ENCODE measurements at places on chromosomes 1 and 21. TPM values are rescaled to one million over a fixed set of nuclear protein-coding genes. Genes with fewer than 3 reads are reported as not detected.

GRCh38 chr21:31846690-31847089, 26.1 kb upstream of the HUNK start:
- no peak for DNase-seq

DNA sequence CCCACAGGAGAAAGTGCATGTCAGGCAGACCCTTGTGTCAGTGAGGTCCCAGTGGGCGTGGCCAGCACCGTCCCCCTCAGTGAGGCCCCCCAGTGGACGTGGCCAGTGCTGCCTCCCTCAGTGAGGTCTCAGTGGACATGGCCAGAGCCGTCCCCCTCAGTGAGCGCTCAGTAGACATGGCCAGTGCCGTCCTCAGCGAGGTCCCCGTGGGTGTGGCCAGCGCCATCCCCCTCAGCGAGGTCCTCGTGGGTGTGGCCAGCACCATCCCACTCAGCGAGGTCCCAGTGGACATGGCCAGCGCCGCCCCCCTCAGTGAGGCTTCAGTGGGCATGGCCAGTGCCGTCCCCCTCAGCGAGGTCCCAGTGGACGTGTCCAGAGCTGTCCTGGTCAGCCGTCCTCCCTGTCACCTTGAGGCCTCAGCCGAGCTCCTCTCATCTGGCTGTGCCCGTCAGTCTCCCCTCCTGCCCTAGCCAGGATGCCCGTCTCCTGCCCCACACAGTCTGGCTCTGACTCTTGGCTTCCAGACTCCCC, 35.5 kb downstream of the PDE9A start:
- no peak for DNase-seq

GRCh38 chr1:221837896-221838295, 96.0 kb upstream of the DUSP10 start:
- DNase-seq: peak; percentile 34

GRCh38 chr1:147542569-147542897, 1.2 kb downstream of the BCL9 start:
- no peak for DNase-seq

- no peak for DNase-seq
These were observed 2.1 kb downstream of the KAZN start for GRCh38 chr1:14600405-14601112.

GRCh38 chr1:12405325-12406210, 175.7 kb downstream of the VPS13D start:
- no peak for DNase-seq

DNA sequence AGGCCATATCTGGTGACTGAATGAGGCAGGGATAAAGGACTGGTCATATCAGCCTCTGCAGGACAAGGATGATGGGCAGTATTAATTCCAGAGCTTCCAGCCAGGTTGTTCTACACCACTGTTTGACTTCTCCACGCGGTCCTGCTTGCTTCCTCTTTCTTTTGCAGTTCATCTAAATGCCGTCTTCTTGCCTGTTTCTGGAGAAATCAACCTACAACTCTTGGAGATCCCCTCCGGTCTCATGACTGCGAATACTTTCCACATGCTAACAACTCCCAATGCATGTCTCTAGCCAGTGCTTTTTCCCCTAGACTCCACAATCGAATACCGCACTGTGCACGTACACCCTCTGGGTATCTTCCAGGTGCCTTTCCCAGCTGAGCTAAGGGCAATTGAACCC, 14.1 kb upstream of the TIAM1 start:
- no peak for DNase-seq

The MMP23B gene
- 2.3 TPM for total RNA-seq

DNA sequence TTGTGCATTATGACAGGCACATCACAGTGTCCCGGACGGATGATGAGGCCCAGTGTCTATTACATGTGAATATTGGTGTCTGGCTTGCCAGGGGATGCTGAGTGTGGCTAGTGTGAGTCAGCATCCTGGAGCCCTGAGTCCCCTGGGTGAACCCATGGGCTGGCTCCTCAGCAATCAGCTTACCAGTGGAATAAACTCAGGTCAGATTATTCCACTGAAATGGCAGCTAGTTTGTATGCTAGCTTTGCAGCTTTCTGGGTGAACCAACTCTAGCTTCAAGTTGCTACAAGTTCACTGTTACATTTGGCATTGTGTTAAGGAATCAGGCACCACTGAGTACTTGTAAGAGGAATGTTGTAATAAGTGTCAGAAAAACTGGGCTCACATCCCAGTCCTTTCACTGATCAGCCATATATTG, 23.9 kb upstream of the RPTN start:
- no peak for DNase-seq

GRCh38 chr1:30909365-30910068, 959 bp upstream of the SDC3 start:
- DNase-seq: no peak

DNA sequence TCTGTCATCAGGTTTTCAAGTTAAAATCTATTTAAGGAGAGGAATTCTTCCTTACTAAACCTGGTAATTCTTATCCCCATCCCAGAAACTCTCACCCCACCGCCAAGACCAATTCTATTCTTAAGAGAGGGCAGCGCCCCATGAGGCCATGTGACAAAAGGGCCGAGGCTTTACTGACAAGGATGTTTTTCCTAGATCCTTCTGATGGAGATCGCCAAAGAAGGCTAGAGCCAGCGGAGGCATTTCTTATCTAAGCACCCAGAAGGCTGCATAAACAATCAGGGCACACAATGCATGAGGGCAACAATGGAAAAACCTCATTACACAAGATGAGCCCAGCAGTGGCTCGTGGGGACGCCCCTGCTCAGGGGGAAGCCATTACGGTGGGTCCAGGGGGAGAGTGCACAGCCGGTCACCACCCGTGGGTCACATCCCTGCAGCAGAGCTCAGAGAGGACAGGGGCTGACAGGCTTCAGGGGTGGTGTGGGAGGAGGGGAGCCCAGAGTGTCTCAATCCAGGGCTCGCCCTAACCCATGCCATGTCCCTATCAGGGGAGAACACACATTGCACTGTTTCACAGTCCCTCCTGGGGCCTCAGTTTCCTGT, 88.7 kb downstream of the ITPKB start:
- no peak for DNase-seq

The PRR9 gene
- total RNA-seq: not detected

DNA sequence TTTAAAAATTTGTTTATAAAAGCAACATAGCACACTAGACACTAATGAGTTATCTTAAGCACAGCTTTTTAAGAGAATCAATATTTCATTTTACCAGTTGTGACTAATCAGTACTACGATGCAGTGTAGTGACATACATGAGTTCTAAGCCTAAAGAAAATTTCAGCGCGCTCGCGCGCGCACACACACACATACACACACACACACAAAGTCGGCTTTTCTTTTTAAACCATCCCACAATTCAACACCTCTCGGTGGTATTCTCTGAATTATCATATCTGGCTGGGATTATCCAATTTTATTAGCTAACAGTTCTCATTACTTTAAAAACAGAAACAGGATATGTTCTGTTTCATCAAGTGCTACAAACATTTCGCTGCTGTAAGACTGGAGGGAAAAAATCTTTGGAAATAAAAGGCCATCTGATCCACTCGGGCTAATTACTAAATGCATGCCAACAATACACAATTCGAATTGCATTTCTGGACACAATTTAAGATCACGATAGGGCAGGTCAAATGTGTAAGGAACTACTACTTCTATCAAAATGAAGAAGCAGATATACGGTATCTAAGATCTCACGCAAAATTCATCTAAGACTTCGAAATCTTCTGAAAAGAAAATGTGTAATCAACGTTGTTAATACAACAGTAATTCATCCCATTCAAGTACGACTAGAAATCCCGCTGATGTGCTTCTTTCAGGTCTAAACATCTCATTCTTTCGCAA, 1.2 kb downstream of the TUT4 start:
- DNase-seq: peak; percentile 34

The CTXND2 gene
- total RNA-seq: not detected

DNA sequence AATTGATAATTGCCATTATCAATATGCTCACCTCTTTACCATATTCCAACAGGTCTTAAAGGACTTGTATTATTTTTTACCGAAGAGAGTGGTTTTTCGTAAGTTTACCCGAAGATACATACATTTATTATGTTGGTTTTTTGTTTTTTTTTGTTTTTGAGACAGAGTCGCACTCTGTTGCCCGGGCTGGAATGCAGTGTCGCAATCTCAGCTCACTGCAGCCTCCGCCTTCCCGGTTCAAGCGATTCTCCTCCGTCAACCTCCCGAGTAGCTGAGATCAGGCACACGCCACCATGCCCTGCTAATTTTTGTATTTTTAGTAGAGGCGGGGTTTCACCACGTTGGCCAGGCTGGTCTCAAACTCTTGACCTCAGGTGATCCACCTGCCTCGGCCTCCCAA, 30.8 kb downstream of the NR5A2 start:
- no peak for DNase-seq

DNA sequence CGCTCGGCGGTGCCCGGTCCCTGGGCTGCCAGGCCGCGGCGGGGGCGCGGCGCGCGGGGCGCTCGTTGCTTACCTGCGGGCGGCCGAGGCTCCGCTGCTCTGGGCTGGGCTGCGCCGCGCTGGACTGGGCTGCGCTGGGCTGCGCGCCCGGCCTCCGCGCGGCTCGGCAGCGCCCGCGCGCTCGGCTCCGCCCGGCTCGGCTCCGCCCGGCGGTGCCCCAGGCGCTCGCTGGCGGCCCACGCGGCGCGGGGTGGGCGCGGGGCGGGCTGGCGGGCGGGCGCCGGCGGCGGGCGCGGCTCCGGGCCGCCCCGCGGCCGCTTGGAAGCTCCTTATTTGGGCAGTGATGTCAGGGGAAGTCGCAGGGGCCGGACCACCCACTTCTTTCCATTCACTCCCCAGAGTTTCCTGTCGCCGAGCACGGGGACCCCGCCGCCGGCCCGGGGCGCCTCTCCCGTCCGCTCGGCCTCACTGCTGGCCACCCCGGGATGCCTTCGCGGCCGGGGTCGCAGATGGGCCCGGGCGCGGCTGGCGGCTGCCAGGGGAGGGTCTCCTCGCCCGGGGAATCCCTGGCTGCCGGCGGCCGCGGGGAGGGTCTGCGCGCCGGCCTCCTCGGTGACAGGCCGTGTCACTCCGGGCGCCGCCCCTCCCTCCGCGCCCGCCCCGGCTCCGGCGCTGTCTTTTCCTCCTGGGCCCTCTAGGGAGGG, 177.7 kb upstream of the EDN2 start:
- DNase-seq: peak; percentile 84

The SLC1A7 gene
- total RNA-seq: not detected

The LCE3A gene
- not detected for total RNA-seq

DNA sequence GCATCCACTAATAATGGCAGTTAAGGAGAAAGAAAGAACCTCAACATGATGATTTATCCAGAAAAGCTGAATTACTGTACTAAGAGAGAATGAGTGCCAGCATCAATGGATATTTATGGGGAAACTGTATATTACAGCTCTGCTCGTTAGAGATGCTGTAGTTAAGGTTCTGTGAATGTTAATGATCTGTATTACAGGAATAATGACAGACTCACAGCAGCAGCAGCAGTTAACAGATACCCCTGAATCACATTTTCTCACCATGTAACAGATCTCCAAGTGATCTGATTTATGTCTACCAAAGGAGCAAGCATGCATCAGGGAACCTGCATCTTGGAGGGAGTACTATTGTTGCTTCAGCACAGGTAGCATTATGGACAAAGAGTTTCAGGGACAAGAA, 80.6 kb upstream of the C8B start:
- DNase-seq: no peak

- no peak for DNase-seq
These were observed 12.2 kb downstream of the ADAMTS1 start for GRCh38 chr21:26833011-26833410.

DNA sequence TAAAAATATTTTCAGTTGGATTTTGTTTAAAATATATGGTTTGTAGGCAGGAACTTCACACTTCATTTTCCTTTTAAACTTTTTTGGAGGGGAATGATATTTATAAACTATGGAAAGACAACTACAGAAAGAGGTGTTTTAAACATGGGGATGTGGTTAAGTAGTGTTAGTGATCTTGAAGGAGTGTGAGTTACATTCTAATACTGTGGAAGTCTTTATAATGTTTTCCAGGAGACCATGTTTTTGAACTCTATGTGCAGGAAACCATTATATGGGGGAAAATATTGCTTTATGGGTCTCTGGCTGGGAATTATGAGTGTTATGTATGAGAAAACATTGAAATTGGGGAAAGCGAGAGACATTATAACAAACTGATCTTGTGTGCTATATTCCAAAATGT, 35.8 kb upstream of the COL24A1 start:
- DNase-seq: no peak
